ENCODE measurements at places on chromosomes 4 and X.

- DNase-seq: peak; percentile 49
Observed at GRCh38 chr4:2755821-2756690, at the start of gene TNIP2. Gene TNIP2 (minus strand): TSS chr4:2756336. CDS start chr4:2756289, 47 bp downstream.

DNA sequence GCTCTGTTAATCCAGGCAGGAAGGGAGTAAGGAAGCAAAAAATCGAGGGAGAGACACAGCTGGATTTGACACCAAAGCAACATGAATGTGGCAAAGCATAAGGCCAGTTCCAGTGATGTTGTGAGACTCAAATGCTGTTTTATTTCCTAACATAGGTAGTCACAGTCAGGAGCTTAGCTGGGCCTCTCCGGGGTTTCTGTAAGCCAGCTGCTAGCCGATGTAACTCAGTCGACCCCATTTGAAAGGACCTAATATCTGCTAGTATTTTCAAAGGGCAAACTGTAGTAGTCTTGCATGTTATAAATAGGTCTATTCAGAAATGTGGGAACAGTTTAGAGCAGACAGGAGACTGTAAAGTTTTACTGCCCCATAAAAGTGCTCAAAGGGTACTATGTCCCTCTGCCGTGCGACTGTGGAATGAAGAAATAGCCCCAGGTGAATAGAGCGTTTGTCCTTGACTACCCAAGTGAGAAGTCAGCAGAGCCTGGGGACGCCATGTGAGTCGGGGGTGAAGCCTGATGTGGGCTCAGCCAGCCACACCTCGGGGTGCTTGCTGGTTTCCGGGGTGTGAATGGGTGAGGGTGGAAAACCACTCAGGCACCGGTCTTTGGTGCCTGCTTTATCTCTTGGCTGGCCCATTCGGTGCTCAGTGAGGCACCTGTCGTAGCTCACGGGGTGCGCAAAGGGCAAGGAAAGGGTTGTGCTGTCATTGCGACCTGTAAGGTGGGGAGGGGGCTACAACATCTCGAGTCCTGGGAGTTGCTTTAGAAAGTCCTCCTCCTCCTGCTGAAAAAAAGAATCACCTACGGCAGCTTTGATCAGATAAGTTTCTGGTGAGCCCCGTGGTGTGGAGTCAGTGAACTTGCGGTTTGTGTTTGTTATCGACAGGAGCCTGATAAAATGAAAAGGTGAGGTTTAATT is 745 bp downstream of the TRIM2 start:
- peak; percentile 69 for DNase-seq

DNA sequence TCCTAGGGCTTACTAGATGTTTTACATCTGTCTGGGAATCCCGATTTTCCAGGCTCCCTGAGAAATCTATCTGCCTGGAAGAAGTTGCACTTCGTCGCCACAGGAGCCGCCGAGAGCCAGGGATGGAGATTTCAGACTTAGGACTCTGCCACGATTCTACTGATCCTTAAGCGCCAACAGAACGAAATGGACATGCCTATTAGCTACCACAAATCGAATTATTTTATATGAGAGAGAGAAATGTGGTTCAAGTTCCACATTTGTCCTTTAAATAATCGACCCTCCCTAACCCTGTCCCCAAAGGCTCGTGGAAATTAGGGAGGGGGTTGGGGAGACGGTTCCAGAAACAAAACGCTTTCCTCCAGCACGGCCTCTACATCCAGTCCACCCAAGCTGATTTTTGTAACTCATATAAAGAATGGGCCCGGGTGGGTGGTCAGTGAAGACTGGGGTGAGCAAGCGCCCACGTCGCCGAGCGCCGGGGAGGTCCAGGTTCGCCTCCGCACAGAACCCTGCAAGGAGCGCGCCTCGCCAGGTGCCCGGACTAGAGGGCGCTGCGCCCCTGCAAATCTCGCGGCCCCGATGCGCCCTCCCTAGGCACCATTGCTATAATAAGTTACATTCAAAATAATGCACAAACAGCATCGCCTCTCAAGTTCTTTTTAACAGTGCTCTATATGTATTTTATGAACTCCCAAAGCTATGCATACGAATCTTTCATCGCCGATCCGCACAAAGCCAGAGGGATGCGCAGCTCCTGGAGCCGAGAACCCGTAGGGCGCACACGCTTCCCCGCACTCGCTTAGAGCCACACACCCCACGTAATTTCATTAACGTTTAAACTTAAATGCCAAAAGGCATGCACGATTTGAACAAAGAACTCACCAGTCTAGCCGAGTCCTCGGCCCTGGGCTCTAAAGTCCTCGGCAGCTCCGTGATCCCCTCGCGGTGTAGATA is 2.1 kb upstream of the FAT1 start:
- peak; percentile 56 for DNase-seq

DNA sequence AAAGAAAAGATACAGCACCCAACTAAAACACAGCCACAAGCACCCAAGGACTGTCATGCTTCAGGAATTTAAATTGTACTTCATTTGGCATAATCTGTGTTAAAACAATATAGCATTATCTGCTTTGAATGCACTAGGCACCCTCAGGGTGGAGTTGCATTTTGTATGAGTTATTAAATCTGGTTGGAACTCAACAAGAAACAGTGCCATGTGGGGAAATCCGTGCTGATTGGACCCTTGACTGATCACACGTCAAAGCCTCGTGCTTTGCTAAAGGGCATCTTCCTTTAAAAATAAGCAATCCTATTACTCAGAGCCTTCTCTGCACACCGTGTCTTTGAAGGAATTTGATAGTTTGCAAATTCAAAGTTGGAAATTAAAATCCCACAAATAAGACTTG is 35.4 kb downstream of the IGFBP7 start:
- DNase-seq: no peak

DNA sequence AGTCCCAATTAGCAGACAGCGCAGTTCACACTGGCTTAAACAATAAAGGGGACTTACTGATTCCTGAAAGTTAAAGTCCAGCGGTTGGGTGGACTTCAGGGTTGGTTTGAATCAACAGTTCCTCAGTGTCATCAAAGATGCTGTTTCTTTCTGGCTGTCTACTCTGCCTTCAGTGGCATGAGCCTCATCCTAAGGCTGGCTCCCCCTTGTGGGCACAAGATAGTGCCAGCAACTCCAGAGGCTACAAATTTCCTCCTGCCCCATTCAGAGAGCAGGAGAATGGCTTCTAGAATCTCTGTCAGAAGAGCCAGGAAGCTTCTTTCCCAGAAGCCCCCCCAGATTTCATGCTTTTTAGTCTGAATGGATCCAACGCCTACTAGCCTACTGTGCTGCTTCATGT is 82.4 kb upstream of the MTM1 start:
- DNase-seq: peak; percentile 6

- no peak for DNase-seq
Observed at GRCh38 chr4:186659935-186660334, 63.7 kb downstream of the FAT1 start.

DNA sequence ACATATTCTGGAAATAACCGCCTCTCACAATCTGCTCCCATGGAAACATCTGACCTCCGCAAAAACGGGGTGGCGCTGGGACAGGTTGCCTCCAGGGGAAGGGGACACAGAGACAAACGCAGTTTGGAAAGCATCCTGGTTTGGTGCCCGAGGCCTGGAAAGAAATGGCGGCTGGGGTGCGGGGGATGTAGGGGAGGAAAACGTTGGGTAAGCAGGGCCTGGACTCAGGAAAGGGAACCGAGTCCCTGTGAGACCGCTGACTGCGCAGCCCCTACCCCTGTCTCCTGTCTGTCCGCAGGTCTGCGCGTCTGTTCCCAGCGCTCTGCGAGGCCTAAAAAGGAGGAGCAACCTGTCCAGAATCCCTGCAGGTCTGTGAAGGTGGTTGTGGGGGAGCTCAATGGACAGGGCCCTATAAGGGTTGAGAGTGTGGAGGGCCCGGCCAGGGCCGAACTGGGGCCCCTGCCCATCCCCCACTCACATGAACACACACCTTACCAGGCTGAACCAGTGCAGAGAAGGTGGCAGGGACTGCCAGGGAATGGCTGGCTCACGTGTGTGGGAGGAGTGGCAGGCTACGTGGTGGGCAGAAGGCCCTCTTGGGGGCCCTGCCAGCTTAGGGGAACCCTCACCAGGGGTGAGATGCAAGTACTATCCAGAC is 672 bp downstream of the TCEAL3 start:
- DNase-seq: no peak

DNA sequence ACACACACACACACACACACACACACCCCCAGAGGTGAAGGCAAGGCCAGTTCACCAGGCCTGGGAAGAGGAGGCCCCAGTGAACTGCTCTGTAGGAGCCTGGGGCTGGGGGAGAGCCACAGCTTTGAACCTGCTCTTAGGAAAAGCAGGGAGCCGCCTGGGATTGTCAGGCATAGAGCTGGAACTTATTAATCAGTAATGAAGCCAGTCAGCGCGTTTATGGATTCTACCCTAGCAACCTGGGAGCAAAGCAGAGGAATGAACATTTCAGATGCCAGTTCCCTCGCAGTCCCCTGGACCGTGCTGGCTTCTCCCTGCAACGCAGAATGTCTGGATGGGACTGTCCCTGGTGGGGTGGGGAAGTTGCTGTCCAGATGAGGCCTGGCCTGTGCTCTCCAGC is 45.3 kb upstream of the DDX3X start:
- no peak for DNase-seq

DNA sequence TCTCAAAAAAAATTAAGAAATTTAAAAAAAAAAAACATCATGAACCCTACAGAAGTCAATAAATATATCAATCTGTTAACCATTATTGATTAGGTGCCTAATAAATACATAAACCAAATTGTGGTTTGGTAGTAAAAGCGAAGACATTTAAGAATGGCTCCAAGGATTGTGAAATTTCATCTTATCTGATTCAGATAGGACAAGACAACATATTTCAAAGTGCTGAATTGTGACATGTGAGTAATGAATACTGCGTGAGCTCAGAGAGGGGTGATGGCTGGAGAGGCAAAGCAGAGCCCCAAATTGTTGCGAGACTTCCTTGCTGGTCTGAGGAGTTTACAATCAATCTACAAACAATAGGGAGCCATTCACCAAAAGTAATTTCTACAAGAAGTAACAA is 8.2 kb downstream of the AMBN start:
- no peak for DNase-seq

GRCh38 chr4:108690738-108691137 is 40.3 kb downstream of the OSTC start:
- DNase-seq: no peak

DNA sequence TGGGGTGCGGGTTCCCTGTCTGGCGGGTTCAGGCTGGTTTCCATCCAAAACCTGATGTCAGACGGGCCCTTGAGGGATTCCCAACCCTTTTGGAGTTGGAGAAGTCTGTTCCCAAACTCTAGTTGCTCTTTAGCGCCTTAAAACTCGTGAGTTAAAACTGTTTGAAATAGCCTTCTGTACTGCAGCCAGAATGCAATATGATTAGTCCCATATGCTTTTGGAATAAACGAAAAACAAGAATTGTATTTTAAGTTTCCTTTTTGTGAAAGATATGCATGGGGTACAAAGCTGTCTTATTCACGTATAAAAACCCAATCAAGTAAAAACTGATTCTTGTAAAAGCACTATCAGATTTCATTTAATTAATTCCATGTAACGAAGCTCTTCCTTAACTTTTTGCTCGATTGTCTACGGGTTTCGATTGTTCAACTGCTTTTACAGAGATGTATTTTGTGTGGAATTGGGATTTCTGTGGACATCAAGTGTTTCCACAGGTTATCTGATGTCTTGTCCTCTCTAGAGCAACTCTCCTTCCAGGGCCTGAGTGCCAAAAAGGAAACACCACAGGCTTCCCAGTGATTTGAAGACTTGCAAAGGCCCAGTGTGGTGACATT is 49.5 kb downstream of the CLDN34 start:
- no peak for DNase-seq

- no peak for DNase-seq
Observed at GRCh38 chr4:172838111-172838510, 330.5 kb upstream of the GALNT7 start.

DNA sequence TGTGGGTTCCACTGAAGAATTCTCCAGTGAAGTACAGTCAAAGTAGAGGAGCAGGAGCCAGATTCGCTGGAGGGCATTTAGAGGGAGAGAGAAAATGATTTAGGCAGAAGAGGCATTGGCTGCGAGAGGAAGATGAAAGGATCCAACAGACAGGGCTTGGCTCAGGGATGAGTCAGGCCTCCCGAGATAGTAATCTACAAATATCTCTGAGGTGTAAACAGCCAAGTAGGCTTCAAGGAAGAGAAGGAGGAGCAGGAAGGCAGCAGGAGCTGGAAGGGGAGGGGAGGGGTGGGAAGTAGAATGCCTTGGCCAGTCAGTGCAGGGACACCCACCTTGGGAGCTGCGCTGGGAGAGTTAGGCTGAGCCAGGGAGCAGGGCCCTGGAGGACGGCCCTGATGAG is 55.5 kb downstream of the PJA1 start:
- DNase-seq: peak; percentile 80

- no peak for DNase-seq
Observed at GRCh38 chr4:1381181-1381621, 25.0 kb downstream of the NKX1-1 start.

DNA sequence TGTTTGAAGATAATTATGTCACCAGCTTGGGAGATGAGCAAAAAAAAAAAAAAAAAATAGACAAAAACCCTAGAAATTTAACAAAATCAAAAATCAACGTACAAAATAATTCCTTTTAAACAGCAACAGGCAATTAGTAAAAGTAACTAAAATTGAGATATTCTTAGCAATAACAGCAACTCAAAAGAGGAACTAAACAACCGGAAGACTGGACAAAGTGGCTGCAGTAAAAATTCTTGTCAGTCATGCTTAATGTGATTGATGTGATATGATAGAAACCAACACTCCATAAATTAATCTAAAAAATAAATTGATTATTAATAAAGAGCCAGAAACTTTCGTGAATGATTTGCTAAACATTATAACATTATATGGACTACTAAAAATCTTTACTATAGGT is 1534.6 kb upstream of the AGA start:
- no peak for DNase-seq

- no peak for DNase-seq
Observed at GRCh38 chr4:48766131-48766792, 13.8 kb downstream of the FRYL start.

DNA sequence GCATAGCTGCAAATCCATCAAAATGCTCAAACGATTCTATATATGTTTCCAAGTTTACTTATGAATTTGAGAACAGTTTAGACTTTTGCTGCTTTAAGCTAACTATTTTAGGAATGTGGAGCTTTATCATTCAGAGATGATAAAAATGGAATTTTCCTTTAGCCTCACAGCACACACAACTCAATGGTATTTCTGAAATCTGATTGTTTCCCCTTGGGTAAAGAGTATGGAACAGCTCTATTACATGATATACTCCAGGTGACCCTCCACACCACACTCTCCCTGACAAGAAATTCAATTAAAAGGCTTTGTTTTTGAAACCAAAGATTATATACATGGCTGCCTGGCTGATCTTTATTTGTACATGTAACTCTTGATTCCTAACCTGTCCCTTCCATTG is 120.0 kb downstream of the LUZP4 start:
- no peak for DNase-seq

- no peak for DNase-seq
Observed at GRCh38 chrX:130851569-130851968, 51.4 kb downstream of the ENOX2 start.

DNA sequence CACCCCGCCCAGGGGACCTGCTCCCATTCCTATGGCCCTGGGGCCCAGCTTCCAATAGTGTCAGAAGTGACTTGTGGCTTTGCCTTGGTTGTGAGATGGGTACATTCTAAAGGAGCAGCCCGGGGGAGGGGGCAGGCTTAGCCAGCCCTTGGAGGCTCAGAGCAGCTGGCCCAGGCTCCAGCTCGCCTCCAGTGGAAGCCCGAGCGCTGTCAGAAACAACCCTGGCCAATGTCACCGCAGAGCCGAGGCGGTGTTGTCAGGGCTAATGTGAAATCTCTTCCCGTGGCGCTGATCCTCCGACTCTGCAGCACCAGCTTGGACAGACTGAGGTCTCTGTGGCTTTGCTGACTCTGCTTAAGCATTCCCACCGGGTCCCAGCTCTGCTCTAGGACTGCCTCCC is 29.2 kb upstream of the ZNF81 start:
- DNase-seq: no peak
